ENCODE measurements at places on chromosomes 16 and 17.

GRCh38 chr17:36498155-36498554 is 11.7 kb downstream of the ZNHIT3 start:
- DNase-seq = no peak

- DNase-seq = no peak
These were observed 577.0 kb upstream of the CDH11 start for GRCh38 chr16:65698791-65699321.

DNA sequence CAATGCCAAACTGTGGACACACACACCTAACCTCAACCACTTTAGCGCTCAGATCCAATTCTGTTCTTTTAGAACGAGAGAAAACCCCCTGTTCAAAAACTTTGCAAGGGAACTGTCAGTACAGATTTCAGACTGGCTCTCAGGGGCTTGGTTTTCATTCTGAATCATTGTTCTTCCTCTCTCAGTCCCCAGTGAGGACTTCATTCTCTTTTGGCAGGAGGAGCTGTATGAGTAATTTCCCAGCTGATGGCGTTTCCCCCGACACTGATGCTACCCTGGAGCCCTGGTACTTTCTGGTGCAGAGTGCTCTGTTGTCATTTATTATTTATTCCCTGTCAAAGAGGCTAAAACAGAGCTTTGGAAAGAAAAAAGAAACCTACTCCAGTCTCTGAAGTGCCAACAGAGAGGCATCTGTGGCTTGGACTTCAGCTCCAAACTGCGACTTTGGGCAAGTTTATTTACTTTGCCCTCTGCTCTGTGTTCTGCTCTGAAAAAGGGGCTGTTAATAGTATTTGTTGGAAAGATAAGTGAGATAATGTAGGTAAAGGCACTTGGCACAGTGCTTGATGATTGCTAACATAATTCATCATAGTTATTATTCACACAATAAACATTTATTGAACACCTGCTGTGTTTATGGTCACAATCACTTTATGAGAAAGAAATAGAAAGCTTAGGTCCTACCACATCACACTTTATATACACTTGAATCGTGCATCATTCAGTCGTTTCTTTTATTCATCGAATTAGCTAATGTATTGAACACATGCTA is 28.3 kb downstream of the ETV4 start:
- DNase-seq = no peak

- no peak for DNase-seq
These were observed 204.8 kb upstream of the COX10 start for GRCh38 chr17:13864521-13864920.

DNA sequence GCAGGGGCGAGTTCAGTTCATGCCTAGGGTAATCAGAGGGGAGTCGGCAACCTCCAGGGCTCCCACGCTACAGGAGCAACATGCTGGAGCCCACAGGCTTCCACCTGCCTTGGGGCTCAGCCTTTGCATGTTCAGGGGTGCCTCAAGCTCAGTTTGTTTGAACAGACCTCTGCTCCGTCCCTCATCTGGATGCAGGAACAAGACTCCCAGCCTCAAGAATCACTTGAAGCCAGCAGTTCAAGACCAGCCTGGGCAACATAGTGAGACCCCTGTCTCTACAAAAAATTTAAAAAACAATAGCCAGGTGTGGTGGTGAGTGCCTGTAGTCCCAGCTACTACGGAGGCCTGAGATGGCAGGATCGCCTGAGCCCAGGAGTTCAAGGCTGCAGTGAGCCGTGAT is 4.9 kb upstream of the HSD11B2 start:
- no peak for DNase-seq

GRCh38 chr17:56047331-56047730 is 105.9 kb upstream of the ANKFN1 start:
- DNase-seq = no peak

- DNase-seq = no peak
These were observed 23.3 kb upstream of the SLC12A3 start for GRCh38 chr16:56841659-56842058.

DNA sequence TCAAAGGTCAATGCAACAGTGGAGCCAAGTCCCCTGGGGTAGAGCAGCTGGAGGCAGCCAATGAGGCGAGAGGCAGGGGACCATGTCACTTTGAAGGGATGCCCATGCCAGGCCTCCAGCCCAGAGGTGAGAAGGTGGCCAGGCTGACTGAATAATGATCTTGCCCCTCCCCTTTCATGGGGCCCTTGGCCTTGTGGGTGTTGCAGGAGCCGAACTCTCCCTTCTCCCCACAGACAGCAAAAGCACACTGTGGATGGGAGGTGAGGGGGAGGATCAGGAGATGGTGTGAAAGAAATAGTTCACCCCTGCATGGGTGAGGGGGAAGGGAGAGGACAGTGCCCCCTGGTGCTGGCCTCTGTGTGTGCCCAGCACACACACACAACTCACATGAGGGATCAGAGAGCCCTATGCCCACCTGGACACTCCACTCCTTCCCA is 15.8 kb upstream of the TBX21 start:
- no peak for DNase-seq

DNA sequence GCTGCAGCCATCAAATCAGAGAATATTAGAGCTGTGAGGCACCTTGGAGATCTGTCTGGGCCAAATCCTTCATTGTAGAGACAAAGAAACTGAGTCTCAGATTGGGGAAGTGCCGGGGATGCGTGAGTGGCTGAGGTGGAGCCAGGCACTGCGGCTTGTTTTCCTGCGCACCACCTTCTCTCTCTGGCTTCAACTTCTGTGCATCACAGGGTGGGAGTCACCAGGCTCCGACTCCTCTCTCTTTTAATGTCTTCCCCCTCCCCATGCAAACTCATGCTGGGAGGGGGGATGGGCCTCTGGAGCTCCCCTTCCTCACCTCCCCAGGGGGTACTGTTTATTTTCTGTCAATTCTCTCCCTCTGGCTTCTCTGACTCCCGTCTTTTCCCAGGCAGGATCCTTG is 8.7 kb upstream of the ETV4 start:
- no peak for DNase-seq

- DNase-seq = no peak
These were observed 33.3 kb downstream of the RANBP10 start for GRCh38 chr16:67773099-67773498.

GRCh38 chr17:48439875-48440505 is 10.0 kb upstream of the SKAP1 start:
- no peak for DNase-seq

DNA sequence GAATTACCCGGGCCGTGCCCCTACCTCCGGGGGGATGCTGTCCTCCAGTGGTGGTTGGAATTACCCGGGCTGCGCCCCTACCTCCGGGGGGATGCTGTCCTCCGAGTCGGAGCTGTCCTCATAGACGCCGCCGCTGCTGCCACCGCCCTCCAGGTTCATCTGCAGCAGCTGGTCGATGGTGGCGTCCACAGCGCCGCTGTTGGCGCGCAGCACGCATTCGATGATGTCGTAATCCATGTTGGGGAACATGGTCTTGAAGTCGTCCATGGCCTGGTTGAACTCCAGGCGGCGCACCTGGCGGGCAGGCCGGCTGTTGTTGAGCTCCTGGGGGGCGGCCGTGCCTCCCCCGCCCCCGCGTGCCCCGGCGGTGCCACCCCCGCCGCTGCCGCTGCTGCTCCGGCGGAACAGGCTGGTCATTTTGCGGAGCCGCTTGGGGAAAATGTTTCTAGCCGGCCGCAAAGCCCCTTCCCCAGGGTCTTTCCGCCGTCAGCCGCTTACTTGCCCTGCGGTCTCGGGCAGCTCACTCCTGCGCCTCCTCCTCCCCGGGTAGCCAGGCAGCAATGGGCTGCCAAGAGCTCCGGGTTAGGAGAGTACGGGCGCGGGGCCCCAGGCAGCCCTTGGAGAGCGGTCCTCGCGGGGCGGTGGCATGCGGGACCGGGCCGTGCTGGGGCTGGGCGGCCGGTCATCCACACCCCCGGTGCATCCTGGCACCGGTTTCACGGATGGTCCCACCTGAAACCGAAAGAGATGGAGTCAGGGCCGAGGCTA is 35.5 kb upstream of the MRPS23 start:
- no peak for DNase-seq

- DNase-seq = no peak
These were observed 34.4 kb downstream of the CDRT4 start for GRCh38 chr17:15432807-15433611.

- DNase-seq = no peak
These were observed 3.6 kb downstream of the SCRN2 start for GRCh38 chr17:47837401-47838039.

DNA sequence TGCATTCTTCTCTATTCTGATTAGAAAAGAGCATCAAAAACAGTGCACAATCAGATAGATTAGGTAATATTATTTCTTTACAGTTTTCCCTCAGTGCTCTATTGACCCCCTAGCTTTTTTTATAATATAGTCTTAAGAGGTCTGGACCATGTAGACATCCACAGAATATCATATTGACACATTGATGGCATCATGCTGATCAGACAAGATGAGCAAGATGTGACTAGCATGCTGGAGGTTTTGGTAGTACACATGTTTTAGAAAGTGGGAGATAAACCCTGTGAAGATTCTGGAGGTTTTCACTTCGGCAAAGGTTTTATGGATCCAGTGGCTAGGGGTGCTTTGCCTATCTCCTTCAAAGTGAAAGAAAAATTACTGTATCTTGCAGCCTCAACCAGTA is 2.8 kb upstream of the ABCA8 start:
- DNase-seq = no peak

- no peak for DNase-seq
These were observed 53.1 kb downstream of the MRM3 start for GRCh38 chr17:835263-835662.

GRCh38 chr17:60301649-60302048 is 90.3 kb downstream of the USP32 start:
- no peak for DNase-seq

GRCh38 chr17:78915872-78916632 is 9.1 kb downstream of the TIMP2 start:
- no peak for DNase-seq

- DNase-seq = no peak
These were observed 59.3 kb downstream of the JPH3 start for GRCh38 chr16:87661561-87661960.

GRCh38 chr17:59328601-59329000 is 2.9 kb upstream of the YPEL2 start:
- no peak for DNase-seq

- no peak for DNase-seq
These were observed 30.6 kb downstream of the STH start for GRCh38 chr17:46029627-46030026.

GRCh38 chr17:59753522-59754467 is 46.3 kb downstream of the VMP1 start:
- DNase-seq = peak; percentile 78

DNA sequence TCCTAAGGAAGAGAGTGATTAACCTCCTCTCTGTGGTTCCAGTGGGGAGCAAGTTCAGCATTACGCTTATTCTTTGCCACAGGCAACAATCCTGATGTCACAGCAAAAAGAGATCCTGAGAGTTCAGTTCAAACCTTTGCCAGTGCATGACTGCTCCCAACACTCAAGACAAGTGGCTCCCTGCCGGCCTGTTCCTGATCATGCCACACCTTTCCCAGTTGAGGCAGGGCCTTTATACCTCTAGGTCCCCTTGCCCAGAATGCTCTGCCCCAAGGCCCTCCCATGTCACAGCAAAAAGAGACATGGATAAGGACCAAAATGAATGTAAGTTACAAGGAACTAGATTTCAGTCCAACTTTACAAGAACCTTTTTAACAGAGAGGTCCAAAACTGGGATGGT is 31.0 kb upstream of the ARHGAP23 start:
- no peak for DNase-seq

DNA sequence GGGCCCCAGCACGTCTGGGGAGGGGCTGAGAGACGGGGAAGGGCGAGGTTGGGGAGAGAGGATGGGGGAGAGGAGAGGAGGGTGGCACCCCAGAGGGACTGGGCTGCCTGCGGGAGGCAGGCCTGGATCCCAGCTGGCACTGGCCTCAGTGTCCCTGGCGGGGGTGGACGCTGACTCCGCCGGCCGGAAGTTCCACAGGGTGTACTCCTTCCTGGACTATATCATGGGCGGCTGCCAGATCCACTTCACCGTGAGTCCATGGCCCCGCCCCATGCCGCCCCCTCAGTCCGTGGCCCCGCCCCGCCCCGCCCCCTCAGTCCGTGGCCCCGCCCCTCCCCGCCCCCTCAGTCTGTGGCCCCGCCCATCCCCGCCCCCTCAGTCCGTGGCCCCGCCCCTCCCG is 11.3 kb downstream of the CPNE7 start:
- DNase-seq = no peak

DNA sequence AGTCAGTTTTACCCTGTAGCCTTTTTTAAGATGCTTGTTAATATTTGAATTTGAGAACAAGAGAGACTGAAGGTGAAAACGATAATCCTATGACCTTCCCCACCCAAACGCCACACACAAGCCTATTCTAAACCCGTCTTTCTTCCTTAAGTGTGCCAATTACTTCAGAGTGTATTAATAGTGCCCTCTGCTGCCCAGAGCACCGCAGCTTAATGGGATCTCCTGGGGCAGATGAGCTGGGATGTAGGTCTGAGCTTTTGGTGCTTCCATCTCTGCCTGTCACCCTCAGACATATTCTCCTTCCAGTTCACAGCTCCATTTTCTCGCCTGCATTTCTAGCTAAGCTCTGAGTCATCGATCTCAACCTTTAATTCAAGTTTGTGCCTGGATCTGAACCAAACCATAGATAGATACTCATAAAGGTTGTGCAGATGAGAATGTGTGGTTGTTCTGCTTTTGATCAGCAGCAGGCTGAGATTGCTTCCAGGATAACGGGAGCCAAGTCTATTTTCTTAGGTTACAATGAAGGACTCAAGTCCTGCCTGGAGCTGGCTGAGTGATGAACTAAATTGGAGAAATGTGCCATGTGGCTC is 46.4 kb upstream of the CDH13 start:
- DNase-seq = no peak

GRCh38 chr17:69812240-69812837 is 262.7 kb upstream of the KCNJ16 start:
- DNase-seq = no peak

DNA sequence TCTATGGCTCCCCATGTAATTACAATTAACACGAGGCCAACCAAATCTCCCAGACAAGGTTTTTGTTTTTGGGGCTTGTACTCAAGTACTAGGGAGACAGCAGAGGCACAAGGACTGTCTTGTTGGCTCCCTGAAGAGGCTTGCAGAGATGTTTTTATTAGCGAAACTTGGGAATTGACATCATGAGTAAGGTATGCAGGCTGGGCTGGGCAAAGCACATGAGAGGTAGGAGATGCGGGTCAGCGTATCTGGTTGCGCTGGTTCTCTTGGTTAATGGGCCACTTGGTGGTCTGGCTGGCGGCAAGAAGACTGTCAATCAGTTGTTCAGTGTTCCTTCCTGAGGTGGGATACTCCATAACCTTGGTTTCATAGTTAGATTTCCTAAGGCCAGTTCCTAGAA is 28.9 kb downstream of the LCMT1 start:
- no peak for DNase-seq

GRCh38 chr16:85563515-85564276 is 49.4 kb upstream of the GSE1 start:
- DNase-seq = no peak
